ENCODE measurements at places on chromosomes 7 and 10.

- DNase-seq = no peak
Measured at GRCh38 chr7:117171106-117171505, 151.8 kb downstream of the WNT2 start.

- DNase-seq = no peak
Measured at GRCh38 chr7:117871778-117872538, 1.3 kb downstream of the CTTNBP2 start.

- no peak for DNase-seq
Measured at GRCh38 chr7:68238204-68238805, 1241.7 kb downstream of the TYW1 start.

DNA sequence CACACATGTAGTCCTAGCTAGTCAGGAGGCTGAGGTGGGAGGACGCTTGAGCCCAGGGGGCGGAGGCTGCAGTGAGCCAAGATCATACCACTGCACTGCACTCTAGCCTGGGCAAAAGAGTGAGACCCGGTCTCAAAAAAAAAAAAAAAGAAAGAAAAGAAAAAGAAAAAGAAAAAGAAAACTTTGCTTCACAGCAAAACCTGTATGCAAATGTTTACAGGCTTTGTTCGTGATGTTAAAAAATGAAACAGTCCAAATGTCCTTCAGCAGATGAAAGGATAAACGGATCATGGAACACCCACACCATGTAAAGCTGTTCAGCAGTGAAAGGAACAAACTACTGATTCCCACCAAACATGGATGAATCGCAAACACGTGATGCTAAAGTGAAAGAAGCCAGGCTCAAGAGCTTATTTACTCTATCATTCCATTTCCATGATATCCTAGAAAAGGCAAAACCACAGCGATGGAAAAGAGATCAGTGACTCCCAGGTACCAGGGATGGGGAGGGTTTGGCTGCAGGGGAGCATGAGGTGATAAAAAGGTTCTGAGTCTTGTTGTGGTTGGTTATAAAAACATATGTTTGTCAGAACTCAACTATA, 15.1 kb downstream of the LRRC20 start:
- no peak for DNase-seq

GRCh38 chr10:122135251-122136025, 135.7 kb upstream of the BTBD16 start:
- no peak for DNase-seq

- DNase-seq = no peak
Measured at GRCh38 chr7:64037095-64037494, 8.1 kb upstream of the ZNF727 start.

Measured in thymus (tissue), 14 donors.